ENCODE measurements at places on chromosomes 16 and 17. TPM values are rescaled to one million over a fixed set of nuclear protein-coding genes. Genes with fewer than 3 reads are reported as not detected.

- DNase-seq = no peak
These were observed 6.5 kb downstream of the SLC6A4 start for GRCh38 chr17:30229012-30229411.

DNA sequence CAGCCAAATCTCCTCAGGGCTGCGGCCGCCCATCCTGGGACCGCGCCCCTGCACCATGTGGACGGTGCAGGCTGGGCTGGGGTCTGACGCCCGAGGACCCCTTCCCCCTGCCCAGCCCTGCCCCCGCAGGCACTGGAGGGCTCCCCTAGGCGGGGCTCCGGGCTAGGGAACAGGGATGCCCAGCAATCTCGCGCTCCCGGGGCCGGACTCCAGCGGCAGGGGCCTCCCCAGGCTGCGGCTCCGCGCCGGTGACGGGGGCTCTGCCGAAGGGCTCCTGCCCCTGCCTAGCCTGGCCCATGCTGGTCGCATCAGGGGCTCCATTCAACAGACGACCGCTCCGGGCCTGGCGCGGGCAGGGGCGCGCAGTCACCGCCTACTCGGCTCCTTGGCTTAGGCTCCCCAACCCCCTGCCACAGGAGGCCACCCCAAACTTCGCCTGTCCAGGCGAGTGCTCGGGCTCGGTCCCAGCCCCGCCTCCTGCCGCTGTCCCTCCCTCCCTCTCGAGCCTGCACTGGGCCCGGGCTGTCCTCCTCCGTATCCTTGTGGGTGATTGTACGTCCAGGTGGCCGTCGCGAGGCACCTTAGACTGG lies 27.4 kb upstream of the ADORA2B start:
- DNase-seq = no peak

DNA sequence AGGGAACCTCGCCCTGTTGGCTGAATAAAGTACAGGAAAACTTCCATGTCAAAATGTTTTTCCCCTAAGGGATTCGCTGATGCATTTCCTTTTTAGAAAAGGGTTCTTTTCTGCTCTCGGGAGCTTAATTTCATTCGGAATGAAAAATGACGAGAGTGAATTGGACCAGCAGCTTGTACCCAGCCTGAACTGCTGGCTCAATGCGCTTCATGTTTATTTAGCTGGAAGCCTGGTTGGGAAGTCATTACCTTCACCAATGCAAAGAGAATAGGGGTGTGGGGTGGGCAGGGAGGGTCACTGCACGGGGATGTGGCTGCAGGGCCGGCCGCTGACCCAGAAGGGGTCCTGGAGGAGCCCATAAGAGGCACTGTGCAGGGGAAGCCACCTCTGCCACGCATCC lies 207.7 kb downstream of the ENGASE start:
- DNase-seq = no peak

DNA sequence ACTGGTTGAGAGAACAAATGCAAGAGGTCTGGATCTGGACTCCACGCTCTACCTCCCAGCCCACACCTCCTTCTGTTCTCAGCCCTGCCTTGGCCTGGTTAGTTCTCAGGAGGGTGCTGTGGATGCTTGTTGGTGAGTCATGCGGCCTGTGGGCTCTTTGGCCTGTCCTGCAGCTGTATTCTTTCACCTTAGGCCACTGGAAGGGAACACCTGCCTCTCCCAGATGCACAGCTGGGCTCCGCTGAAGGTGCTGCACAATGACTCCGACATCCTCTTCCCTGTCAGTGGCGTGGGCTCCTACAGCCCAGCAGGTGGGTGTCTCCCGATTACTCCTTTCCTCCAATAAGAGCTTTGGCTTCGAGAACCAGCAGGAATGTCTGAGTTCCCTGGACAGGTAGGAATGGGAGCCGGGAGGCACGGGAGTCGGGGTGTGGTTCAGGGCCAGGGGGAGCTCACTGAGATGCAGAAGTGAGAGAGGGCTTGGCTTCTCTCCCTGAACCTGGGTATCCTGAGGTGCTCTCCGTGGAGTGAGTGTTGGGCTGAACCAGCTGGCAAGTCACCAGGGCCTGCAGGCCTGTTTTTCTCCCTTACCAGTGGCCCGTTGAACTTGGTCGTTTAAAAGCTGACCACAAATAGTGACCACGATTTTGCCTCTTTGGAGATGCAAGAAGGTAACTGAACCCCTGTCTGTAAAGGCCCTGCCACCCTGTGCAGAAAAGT lies 85.0 kb downstream of the SNX29 start:
- no peak for DNase-seq

- DNase-seq = no peak
These were observed 104.8 kb downstream of the MGAT5B start for GRCh38 chr17:76973040-76973439.

DNA sequence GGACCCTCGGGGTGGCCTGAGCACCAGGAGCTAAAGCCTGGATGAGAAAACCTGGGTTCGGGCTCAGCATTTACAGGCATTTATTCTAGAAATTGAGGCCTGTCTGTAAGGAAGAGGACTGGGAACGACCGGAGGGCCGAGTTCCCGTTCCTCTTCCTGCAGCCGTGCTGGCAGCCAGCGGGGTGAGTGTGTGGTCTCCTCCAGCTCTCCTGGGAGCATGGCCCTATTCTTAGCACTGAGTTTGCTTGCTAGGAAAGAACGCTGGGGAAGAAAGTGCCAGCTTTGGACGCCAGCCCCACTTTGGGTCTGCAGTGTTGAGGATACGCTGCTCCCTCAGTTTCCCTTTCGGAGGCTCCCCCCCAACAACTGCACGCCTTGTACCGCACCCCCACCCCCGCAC lies 49.6 kb downstream of the MGAT5B start:
- DNase-seq = no peak

DNA sequence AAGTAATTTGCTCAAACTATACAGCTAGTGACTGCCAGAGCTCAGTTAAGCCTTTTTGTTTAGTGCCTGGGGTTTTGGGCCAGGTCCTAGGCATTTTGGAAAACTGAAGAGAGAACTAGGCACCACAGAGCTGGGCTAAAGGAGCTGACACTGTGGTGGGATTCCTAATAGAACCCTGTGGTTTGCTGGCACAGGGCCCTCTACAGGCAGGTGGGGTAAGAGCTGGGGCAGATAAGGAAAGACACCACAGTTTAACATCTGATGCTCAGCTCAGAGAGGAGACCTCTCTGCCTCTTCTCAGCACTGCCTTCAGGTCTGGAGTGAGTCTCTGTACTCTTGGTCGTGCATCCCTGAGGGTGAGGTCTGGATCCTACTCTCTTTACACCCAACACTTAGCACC lies 121.2 kb downstream of the SNX11 start:
- no peak for DNase-seq

DNA sequence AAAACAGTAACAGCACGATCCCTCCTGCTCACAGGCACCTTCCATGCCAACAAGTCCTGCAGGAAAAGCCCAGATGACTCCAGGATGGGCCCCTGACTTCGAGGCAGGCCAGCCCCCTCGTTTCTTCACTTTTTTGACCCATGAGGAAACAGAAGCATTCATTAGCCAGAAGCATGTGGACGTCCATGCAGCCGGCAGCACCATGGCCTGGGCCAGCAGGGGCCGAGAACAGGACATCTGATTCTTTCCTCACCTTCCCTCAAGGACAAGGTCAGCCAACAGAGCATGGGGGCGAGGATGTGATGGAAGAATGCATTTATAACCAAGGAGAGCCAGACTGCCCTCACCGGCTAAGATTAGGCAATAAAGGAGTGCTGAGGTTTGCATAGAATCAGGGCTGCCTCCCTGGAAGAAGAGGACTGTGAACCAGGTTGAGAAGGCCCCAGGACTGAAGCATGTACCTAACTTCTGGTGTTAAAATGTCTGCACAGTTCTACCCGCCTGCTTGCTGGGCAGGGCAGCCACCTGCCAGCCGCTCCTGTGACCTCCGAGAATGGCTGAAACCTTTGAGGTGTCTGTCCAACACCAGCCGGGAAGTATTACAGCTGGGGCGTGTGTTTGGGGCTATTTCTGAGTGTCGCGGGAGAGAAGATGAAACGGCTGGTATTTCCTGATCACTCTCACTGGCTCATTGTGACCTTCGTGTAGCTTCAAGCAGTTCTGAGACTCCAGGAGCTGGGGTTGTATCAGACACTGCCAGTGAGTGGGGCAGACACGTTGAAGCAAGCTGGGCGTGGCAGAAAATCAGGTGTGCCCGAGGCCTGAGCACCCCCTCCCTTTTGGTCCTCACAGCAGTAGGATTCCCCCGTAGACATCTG lies 94.0 kb upstream of the TNRC6C start:
- no peak for DNase-seq

- DNase-seq = no peak
These were observed 8.8 kb upstream of the MAP2K3 start for GRCh38 chr17:21275579-21276263.

- DNase-seq = no peak
These were observed 42.0 kb downstream of the COTL1 start for GRCh38 chr16:84575914-84576313.

- DNase-seq = no peak
These were observed 8.3 kb upstream of the SLC52A1 start for GRCh38 chr17:5043524-5043923.

GRCh38 chr16:84841787-84842300 lies 22.1 kb downstream of the CRISPLD2 start:
- no peak for DNase-seq

DNA sequence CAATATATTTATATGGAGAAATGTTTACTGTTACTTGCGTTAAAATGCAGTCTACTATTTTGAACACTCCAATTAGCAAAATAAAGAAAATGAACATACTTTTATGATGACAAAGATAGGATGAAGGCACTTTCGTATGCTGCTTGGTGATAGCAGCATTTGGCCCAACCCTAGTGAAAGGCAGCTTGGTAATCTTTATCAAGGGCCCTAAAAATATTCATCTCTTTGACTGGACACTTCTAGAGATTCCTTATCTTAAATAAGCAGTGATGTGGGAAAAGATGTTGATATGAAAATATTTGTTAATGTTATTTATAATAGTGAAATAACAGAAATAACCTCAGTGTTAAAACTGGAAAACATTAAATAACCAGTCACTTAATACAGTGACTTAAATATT lies 79.4 kb downstream of the NF1 start:
- DNase-seq = no peak

- no peak for DNase-seq
These were observed 396.8 kb downstream of the SOX9 start for GRCh38 chr17:72517413-72518158.

DNA sequence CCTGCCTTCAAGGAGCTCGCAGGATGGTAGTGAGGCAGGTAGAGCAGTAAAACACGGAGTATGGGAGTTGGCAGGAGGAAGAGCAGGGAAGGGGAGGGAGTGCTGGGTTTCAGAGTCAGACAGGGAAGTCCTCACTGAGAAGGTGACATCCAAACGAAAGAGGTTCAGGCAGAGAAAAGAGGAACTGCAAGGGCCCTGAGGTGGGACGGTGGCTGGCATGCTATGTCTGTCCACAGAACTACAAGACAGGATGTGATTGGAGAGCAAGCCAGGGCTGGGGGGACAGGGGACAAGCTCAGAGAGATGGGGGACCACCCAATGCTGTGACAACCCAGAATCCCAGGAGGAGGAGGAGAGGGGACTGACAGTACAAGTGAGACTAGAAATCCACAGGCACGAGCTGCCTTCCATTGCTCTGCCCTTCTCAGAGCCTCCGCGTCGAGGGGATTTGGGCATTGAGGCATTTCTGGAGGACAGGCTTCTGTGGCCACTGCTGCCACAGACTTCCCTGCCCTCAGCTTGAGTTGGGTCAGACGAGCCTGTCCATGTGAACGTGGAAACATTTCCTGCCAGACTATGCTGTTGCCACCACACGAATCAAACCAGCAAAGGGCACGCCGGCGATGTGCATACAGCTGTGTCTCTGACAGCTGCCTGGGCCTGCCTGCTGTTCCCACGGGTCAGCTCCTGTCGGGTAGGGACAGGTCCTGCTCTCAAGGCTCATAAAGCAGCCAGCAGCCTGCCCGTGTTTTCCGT lies 100.1 kb downstream of the RAB11FIP4 start:
- no peak for DNase-seq

The ZNF750 gene
- 0.07 TPM for total RNA-seq

The ITGAD gene
- not detected for total RNA-seq

The AANAT gene
- not detected for total RNA-seq

The CENPX gene
- total RNA-seq = 39.0 TPM

The FCSK gene
- 10.5 TPM for total RNA-seq

The PLCG2 gene
- 7.7 TPM for total RNA-seq

The KRTAP2-3 gene
- total RNA-seq = not detected

The ZNF469 gene
- total RNA-seq = 1.3 TPM

The DHRS7C gene
- not detected for total RNA-seq

The HOXB8 gene
- not detected for total RNA-seq

The KCNG4 gene
- not detected for total RNA-seq

The ZNF689 gene
- total RNA-seq = 4.3 TPM

The KRT34 gene
- not detected for total RNA-seq

The KRT33B gene
- not detected for total RNA-seq

The PPY gene
- not detected for total RNA-seq

Data from pulmonary artery endothelial cell (primary cell).